ENCODE measurements at places on chromosomes 5 and 9.

- DNase-seq, result no peak
These were observed 204.9 kb downstream of the ZNF462 start for GRCh38 chr9:107067739-107068416.

GRCh38 chr5:10301266-10301665 is 6.4 kb downstream of the CMBL start:
- no peak for DNase-seq

GRCh38 chr5:160318409-160318808 is 6.0 kb upstream of the CCNJL start:
- no peak for DNase-seq

DNA sequence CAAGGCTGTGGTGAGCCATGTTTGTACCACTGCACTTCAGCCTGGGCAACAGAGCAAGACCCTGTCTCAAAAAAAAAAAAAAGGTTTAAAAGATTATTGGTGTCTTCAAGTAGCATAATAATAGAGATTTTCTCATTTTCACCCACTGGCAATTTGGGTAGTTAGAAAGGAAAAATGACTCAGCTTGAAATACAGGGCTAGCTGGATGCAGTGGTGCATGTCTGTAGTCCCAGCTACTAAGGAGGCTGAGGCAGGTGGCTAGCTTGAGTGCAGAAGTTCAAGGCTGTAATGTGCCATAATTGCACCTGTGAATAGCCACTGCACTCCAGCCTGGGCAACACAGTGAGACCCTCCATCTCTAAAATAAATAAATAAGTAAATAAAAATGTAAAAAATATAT is 111.1 kb downstream of the ARRDC3 start:
- no peak for DNase-seq

- DNase-seq, result peak; percentile 23
These were observed 395.0 kb upstream of the SMARCA2 start for GRCh38 chr9:1619915-1620710.

DNA sequence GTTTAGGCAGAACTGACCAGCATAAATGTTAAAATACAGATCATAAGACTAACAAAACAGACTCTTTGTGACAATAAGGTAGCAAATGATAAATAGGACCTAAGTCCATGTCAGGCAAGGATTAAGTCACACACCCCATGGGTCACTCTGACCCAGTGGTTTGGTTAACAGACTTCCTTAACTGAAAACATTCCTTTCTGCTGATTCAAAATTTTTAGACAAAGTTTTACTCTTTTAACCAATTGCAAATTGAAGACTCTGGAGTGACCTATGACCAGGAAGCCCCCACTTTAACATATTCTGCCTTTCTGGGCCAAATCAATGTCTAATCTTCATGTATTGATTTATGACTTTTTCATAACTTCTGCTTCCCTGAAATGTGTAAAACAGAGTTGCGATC is 4.9 kb upstream of the NXNL2 start:
- no peak for DNase-seq

- DNase-seq, result no peak
These were observed 142.1 kb downstream of the MLLT3 start for GRCh38 chr9:20480249-20480648.

DNA sequence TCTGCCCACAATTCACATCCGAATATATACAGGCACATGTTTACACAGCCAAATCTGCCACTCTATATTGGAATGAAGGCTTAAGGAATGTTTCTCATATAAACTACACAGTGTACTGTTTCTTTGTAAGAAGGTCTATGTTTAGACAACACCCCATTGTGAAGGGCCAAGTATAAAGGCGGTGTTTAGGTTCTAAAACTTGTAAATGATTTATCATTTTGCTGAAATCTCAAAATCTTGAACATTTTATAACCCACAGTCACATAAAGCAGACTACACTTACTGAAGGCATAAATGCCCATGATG is 94.0 kb downstream of the ZNF608 start:
- no peak for DNase-seq

GRCh38 chr5:17309462-17309861 is 92.0 kb downstream of the BASP1 start:
- no peak for DNase-seq

- DNase-seq, result no peak
These were observed 1603.0 kb upstream of the C9orf72 start for GRCh38 chr9:29176231-29176630.

GRCh38 chr5:95445995-95446394 is 54.8 kb downstream of the FAM81B start:
- no peak for DNase-seq

GRCh38 chr5:54889826-54890225 is 95.6 kb downstream of the ESM1 start:
- no peak for DNase-seq

DNA sequence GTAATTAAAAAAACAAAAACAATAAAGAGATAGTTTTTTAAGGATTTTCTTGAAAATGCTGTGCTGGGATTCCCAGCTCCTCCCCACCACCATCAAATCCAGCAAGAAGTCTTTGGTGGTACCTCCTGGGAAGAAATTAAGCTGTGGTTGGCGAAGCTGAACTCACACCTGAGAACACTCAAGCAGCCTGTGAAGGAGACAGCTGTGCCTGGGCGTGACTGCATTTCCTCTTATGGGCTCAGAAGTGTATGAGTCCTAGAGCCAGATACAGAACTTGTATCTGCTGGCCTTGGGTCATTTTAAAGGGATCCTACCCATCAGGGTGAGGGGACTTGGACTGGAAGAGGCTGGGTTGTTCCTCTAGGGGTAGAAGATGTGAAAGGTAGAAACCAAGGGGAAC is 561.2 kb upstream of the SGCD start:
- DNase-seq, result no peak

GRCh38 chr5:91928754-91929521 is 545.8 kb upstream of the ARRDC3 start:
- no peak for DNase-seq

- DNase-seq, result no peak
These were observed 50.2 kb upstream of the XPA start for GRCh38 chr9:97747201-97747965.

DNA sequence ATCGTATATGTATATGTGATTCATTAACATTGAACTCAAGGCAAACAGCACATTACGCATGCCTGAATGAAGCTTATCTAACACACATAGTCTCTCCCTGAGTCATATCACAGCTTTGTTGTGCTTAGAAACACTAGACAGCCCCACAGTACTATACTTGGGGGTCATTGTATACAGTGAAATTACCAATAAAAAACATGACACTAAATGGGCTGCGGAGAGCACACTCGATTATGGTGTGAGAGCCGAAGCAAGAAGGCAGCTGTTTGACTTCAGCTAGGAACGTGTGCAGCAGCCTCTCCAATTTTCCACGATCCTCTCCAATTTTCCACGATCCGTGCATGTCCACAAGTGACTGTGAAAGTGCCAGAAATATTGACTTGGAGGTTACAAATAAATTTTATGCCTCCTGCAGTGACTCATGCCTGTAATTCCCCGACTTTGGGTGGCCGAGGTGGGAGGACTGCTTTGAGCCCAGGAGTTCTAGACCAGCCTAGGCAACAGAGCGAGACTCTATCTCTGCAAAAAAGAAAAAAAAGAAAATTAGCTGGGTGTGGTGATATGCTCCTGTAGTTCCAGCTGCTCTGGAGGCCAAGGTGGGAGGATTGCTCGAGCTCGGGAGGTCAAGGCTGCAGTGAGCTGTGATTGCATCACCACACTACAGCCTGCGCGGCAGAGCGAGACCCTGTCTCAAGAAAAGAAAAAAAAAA is 102.4 kb downstream of the DAPK1 start:
- DNase-seq, result peak; percentile 72

GRCh38 chr9:136693490-136694162 is 6.4 kb upstream of the AGPAT2 start:
- no peak for DNase-seq

- DNase-seq, result no peak
These were observed 67.1 kb downstream of the LHX2 start for GRCh38 chr9:124078641-124079040.

DNA sequence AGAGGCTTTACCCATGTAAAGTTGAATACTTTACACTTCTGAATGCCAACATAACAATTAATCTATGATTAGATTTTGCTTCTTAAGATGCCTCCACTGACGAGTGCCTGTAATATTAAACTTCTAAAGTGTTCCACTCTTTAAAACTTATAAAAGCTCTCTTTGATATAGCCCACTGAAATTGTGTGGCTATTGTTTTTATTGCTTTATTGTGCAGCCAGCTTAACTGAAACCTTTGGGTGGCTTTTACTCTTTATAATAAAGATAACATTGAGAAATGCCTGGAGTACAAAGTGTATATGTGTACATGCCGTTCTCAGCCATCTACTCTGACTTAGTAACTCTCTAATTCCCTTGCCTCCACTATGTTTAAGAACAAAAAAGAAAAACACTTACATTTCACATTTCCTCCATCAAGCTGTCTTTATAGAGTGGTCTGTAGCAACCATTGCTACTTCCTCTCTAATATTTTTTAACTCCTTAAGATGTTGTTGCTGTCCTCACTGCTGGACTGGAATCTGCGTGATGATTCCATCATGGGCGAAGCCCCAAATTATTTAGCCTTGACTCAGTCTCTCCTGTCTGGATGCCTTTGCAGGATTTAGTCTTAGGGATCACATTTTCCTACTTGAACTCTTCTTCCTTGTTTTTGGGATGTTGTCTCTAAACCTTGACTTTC is 9.1 kb downstream of the PIK3R1 start:
- no peak for DNase-seq

GRCh38 chr9:82022121-82022520 is 33.5 kb downstream of the SPATA31D1 start:
- no peak for DNase-seq

- no peak for DNase-seq
These were observed 97.6 kb upstream of the SEMA6A start for GRCh38 chr5:116672203-116672602.

DNA sequence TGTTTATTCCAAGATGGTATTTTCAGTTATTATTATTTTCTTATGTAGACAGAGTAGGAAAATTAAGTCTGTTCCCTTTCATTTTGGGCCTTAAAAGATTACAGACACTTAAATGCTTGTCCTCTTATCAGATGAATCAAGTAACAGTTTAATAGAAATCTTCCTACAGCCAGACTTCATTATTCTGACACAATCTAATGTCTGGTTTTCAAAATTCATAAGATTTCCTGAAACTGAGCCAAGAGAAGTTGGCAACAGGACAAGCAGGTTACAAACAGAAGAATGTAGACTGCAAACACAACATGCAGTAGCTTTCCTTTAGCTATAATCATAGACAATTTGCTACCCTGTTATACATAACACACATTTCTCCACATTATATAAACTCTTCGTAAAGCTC is 130.5 kb downstream of the FBXL17 start:
- no peak for DNase-seq

GRCh38 chr5:17730421-17730820 is 96.2 kb downstream of the TAF11L14 start:
- DNase-seq, result no peak

GRCh38 chr9:131505012-131505411 is 2.3 kb downstream of the POMT1 start:
- DNase-seq, result no peak

DNA sequence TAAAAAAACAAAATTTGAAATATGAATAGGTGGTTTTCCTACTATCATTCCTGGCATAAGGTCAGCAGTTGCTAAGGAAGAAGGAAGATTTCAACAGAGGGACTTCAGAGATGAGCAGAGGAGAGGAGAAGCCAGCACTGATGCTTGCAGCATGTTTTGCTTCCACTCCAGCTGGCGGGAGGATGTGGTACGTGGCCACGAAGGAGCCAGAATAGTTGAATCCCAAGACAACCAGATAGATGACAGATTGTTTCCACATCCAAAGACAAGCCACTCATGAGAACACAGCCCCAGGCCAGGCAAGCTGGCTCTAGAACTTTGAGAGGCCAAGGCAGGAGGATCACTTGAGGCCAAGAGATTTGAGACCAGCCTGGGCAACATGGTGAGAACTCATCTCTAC is 15.1 kb downstream of the TIMD4 start:
- no peak for DNase-seq

DNA sequence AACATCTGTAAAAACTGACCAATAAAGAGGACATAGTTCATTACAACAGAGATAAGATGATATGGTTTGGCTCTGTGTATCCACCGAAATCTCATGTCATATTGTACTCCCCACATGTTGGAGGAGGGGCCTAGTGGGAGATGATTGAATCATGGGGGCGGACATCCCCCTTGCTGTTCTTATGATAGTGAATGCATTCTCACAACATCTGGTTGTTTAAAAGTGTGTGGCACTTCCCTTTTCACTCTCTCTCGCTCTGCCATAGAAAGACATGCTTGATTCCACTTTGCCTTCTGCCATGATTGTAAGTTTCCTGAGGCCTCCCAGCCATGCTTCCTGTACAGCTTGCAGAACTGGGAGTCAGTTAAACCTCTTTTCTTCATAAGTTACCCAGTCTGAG is 292.8 kb downstream of the SLF1 start:
- no peak for DNase-seq

GRCh38 chr9:132783006-132783405 is 95.1 kb downstream of the AK8 start:
- no peak for DNase-seq

GRCh38 chr5:85703296-85703695 is 914.4 kb upstream of the COX7C start:
- no peak for DNase-seq

GRCh38 chr5:435156-435790 is 7.7 kb upstream of the EXOC3 start:
- no peak for DNase-seq

DNA sequence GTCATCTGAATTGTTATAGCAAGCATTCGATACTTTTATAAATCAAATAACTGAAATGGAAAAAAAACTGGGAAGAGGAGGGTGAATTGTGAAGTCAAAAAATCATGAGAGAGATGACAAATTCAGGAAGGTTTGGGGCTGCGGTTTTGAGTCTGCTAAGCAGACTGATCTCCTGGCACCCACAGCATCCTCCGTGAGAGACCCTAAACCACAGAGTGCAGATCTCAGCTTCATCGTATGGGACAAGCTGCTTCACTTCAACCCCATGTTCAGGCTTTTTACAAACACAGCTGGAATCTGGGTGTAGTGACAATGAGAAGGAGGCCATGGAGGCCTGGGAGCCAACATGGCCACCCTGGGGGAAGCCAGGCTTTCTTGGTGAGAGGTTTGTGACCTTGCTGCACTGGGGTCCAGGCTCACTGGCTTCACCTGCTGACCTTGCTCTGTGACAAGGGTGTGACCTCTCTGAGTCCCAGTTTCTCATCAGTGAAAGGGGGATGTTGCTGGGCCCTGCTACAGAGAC is 19.4 kb downstream of the USP20 start:
- DNase-seq, result no peak
